GM06990 (cell line): ENCODE measurements at places on chromosomes 12 and 14.

GRCh38 chr12:104049903-104050356 lies at the start of gene GLT8D2:
Gene GLT8D2 (minus strand): TSS chr12:104050187. CDS start chr12:104019648, 30,539 bp downstream.
- DNase-seq = no peak

DNA sequence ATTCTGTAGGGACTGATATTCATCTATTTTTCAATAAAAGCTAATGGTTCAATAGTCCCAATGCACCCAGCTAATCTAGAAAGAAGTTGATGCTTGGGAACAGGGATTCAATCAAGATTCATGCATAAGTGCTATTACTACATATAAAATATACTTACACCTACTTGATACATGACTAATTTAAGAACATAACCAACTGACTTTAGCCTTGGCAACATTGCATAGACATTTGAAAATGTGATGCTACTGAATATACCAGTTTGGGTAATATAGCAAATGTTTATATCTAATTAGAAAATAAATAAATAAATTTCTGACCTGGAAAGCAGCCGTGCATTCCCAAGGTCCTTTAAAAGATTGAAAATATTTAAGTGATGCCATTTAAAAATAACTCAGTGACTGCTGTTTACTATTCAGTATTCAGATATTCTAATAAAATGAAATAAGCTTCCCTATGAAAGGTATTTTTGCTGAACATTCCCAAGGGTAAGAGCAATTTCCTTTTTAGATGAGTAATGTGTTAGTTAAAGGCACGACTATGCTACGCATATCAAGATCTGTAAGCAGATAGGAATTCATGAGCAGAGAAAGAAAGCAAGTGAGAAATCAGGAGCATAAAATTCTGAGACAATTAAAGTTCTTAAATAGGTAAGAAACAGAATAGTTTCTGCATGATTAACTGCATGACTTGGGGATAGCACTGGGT lies 160.6 kb upstream of the SYT1 start:
- no peak for DNase-seq

- no peak for DNase-seq
Measured at GRCh38 chr12:108728820-108729611, 2.3 kb downstream of the CORO1C start.

GRCh38 chr12:82057770-82058169 lies 298.6 kb upstream of the PPFIA2 start:
- no peak for DNase-seq

DNA sequence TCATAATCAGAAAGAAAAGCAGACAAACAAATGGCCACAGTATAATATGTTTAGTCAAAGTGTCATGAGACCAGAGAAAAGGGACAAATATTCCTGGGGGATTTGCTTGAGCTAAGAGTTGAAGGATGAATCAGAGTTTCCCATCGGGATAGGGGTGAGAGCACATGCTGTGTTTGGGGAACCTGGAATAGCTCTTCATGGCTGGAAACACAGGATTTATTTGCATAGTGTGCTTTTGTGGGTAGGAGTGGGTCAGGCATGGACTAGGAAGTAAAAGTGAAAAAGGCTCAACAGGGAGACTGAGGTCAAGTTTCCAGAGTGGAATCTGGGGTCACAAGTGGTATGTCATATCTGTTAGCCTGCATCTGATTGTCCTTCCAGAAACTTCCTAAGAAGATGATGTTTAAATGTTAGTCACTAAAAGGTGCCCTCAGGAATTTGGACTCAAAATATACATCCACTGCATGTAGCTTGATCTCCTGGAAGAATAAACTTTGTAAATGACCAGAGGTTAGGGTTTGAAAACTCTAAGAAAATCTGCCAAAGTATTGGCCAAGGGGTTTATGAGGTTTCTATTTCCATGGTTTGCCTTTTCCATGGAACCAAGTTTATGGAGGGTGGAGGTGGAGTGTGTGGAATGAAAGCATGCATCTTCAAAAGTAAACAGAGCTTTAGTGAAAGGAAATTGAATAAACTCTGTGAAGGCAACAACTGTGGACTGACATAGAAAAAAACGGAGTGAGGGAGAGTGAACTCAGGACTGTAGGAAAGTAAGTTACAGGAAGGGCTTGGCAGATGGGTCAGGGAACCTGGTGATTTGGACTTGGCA lies 344.6 kb downstream of the C12orf75 start:
- no peak for DNase-seq

GRCh38 chr12:6192604-6193380 lies 7.4 kb upstream of the CD9 start:
- no peak for DNase-seq

DNA sequence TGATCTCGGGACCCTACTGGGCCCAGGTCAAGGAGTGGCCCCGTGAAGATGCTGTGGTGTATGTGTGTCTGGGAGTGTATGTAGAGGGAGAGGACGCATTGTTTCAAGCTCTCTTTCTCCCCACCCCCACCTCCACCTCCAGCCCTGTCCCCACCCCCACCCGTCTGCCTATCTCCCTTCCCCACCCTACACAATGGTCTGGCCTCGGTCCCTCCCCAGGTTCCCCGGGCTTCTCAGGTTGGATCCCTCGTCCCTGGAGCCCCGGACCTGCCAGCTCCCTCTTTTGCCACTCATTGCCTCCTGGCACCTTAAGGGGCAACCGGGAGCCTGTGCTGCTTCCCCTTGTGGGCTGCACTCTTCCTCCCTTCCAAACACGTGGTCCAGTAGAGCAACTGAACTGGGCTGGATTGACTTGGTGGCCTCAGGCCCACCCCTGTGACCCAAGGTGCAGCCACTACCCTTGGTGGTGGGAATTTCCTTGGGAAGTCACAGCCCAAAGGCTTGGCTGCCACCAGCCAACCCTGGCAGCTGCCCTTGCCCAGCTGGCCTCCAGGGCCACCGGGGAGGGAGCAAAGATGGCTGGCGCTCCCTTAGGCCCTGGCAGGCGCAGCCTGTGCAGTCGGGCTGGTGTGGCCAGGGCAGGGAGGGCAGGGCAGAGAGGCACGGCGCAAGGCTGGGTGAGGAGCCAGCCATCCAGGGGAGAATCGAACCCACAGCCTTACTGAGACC lies 628 bp downstream of the VRTN start:
- no peak for DNase-seq

DNA sequence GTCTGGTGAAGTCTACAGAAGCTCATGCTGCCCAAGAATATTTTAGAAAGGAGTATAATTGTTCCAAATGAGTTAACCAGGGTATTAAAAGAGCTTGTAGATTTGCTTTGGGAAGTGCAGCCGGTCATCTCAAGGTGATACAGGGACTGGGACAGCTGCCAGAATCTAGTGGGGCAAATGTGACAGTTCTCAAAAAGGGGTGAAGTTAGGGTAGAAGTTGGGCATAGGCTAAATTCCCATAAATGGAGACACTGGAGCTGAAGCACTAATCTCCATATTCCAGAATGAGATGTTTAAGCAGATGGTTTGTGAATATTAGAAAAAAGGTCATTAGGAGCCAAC lies 94.7 kb downstream of the ANO6 start:
- no peak for DNase-seq
